Ovary (tissue), 10 donors: ENCODE measurements at places on chromosomes 1 and 21. TPM values are rescaled to one million over a fixed set of nuclear protein-coding genes. Genes with fewer than 3 reads are reported as not detected.

CYYR1 gene
- polyA plus RNA-seq, result 23.4 TPM

PLCH2 gene
- polyA plus RNA-seq, result 0.19 TPM

DPYD gene
- 23.9 TPM for polyA plus RNA-seq

SLC2A1 gene
- polyA plus RNA-seq, result 11.7 TPM

ST6GALNAC3 gene
- polyA plus RNA-seq, result 2.0 TPM

TFAP2E gene
- 1.1 TPM for polyA plus RNA-seq

PCAT6 gene
- 1.5 TPM for polyA plus RNA-seq

HSPG2 gene
- 65.0 TPM for polyA plus RNA-seq

TAF1A gene
- 4.2 TPM for polyA plus RNA-seq
